ENCODE measurements at places on chromosomes 4 and X.

- no peak for DNase-seq
Measured at GRCh38 chr4:169121861-169122382, 111.9 kb upstream of the CBR4 start.

- DNase-seq: no peak
Measured at GRCh38 chr4:76965866-76966579, 16.5 kb downstream of the SEPTIN11 start.

DNA sequence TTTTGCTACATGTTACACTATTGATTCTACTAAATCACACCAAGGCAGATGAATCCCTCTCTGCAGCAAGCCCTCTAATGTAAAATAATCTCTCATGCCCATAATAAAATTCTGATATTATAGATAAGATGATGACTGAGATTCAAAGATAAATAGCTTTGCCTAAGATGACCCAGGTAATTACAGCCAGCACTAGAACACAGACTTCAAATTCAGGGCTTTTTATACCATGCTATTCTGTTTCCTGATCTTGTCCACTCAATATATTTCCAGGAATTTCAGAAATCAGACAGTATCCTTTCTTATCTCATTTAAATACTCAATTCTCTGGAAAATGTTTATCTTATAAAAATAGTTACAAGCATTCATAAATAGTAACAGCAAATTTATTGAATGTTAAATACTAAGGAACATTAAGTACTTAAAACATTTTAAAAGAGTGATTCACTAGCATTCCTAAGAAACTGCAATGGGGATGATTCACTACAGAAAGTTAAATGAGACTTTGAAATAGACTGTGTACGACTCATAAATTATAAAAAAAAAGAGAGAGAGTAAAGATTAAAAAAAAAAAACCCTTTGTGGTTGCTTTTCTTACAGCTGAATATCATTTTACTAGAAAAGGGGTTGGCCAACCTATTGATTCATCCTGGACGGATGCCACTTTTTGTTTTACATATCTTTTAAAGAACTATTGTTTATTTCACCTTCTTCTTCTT, 45.8 kb upstream of the IL21 start:
- no peak for DNase-seq

- no peak for DNase-seq
Measured at GRCh38 chrX:97638621-97639020, 754.9 kb downstream of the RPA4 start.

DNA sequence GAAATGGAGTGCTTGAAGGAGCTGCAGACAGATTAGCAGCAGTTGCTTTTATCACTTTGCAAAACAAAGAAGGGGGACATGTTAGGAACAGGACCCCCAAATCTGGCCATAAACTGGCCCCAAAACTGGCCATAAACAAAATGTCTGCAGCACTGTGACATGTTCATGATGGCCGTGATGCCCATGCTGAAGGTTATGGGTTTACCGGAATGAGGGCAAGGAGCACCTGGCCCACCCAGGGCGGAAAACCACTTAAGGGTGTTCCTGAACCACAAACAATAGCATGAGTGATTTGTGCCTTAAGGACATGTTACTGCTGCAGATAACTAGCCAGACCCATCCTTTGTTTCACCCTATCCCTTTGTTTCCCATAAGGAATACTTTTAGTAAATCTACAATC, 79.6 kb upstream of the GC start:
- DNase-seq: no peak

GRCh38 chrX:53714580-53715345, 28.2 kb upstream of the HUWE1 start:
- DNase-seq: no peak

- DNase-seq: peak; percentile 68
Measured at GRCh38 chr4:3387943-3388361, 53.8 kb upstream of the HGFAC start.

GRCh38 chr4:143251779-143252178, 67.1 kb downstream of the USP38 start:
- no peak for DNase-seq

DNA sequence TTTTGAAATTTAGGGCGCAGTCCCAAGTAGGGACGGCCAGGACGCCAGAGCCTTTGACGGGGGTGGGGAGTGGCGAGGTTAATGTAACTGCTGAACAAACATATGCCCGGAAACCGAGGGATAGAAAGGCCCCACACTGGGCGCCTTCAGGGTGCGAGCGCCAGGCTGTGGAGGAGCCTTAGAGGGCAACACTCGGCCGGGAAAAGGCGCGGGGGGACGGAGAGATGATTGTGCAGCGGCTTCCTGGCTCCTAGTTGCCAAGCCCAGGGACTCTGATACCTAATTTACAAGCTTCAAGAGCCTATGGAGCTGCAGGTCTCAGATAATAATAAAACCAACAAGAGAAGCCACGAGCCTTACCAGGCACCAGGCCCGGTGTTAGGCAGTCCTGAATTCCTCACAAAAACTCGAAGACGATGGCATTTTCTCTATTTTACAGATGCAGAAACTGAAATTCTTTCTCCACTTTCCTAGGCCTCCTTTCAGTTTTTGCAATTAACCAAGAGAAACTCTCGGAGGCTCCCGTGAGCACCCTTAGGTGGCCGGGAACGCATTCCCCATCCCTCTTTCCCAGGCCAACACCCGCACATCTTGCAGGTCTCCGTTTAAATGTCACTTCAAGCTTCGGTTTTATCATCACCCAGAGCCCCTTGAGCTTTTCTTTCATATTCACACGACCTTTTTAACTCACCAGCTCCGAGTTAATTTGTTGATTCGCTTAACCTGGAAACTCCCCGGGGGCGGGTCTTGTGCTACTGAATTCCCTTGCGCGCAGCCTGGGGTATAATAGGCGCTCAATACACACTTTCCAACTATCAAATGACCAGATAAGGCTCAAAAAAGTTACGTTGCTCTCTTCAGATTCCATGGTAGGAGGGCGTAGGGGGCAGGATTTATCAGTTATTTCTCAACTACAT, 6.4 kb upstream of the GSX2 start:
- DNase-seq: no peak

All from gastrocnemius medialis (tissue), 4 donors.